ENCODE measurements at places on chromosomes 16 and 17. TPM values are rescaled to one million over a fixed set of nuclear protein-coding genes. Genes with fewer than 3 reads are reported as not detected.

TAF15 gene
- total RNA-seq = 142 TPM

RND2 gene
- total RNA-seq = 0.78 TPM

NOL3 gene
- total RNA-seq = 59.7 TPM

CCL15 gene
- total RNA-seq = 1.3 TPM

CALB2 gene
- total RNA-seq = 4.6 TPM

IRX5 gene
- 23.3 TPM for total RNA-seq

STH gene
- total RNA-seq = not detected

SPN gene
- 70.7 TPM for total RNA-seq

CUEDC1 gene
- 41.9 TPM for total RNA-seq

TBC1D3G gene
- total RNA-seq = not detected

RAP1GAP2 gene
- 16.1 TPM for total RNA-seq

DNA sequence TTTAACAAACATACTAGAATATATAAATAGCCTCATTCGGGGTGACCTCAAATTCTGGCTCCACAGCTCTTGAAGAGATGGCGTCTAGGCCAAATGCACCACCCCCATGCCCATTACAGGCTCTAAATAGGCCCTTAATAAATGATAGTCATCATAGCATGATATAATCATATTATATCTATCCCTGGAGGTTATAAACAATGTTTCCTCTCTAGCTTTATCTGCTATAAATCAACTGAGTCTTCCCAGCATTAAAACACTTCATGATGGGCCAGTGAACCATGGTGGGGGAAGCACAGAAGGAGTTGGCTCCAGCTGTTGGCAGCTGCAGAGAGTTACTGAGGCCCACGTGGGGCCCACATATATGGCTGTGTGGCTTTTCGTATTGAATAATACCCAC lies 214.9 kb upstream of the MPHOSPH6 start:
- peaks cover 6% of the 10 kb centered on the region for H3K4me1 ChIP-seq
- H3K27ac ChIP-seq = no peak overlapping the region
- no peaks in the 10 kb centered on the region for H3K36me3 ChIP-seq

DNA sequence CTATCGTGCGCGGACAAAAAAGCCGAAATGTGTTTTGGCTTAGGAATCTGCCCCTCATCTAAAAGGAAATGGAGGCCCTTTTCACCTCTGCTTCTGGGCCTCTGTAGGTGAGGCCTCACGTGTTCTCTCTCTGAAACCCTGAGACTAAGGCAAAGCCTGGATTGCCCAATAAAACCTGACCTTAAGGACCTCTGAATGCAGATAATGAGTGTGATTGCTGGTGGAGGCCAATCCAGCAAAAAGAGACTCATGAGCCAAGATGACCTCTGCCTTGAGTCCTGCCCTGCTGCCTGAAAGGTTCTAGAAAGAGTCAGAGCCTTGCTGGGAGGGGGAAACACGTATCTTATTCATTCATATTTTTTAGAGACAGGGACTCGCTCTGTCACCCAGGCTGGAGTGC lies 44.5 kb upstream of the ABR start:
- H3K27me3 ChIP-seq = peaks cover 8% of the 10 kb centered on the region
- H3K4me3 ChIP-seq = no peak overlapping the region
- no peaks in the 10 kb centered on the region for H3K36me3 ChIP-seq
- no peaks in the 10 kb centered on the region for H3K4me1 ChIP-seq

DNA sequence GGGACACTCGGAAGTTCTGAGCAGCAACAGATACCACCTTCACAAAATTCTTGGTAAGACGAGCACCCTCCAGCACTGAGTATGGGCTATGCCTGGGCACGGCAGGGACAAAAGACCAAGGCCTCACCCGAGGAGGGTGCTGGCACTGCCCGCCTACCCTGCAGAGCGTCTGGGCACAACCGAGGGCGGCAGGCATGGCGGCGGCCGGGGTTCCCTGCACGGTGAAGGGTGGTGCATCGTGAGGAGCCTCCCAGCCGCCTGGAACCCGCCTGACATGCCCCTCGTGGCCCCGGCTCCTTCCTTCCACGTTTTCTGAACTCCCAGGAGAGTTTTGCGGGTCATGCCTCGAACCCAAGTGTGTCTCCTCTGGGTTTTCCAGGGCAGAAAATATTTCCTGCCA lies 18.9 kb downstream of the GALNS start:
- no peaks in the 10 kb centered on the region for H3K4me1 ChIP-seq
- H3K27ac ChIP-seq = no peak overlapping the region
- H3K36me3 ChIP-seq = peaks cover 25% of the 10 kb centered on the region
- DNase-seq = no peak
- no peaks in the 10 kb centered on the region for H3K27me3 ChIP-seq

DNA sequence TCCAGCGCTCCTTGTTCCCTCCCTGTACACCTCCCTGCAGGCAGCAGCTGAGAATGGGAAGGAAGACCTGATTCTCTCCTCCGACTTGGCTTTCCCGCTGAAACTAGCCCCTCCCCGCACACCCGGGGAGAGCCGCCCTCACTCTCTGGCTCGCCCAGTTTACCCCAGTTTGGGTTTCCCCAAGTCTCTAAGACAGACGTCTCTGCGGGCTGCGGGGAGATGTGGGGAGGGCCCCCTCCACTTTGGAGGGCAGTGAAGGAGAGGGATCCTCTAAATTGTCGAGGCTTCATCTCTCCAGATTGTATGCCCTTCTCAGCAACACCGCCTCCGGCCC lies 797 bp downstream of the GRB7 start:
- peak overlapping the region; percentile 53 for H3K4me3 ChIP-seq
- peaks cover 14% of the 10 kb centered on the region for H3K4me1 ChIP-seq
- no peak for DNase-seq
- H3K27me3 ChIP-seq = peaks cover 32% of the 10 kb centered on the region
- peak overlapping the region; percentile 74 for H3K27ac ChIP-seq
- peaks cover 4% of the 10 kb centered on the region for H3K36me3 ChIP-seq

- H3K4me1 ChIP-seq = peaks cover 6% of the 10 kb centered on the region
- no peaks in the 10 kb centered on the region for H3K36me3 ChIP-seq
- peaks cover 76% of the 10 kb centered on the region for H3K27me3 ChIP-seq
Measured at GRCh38 chr17:38569701-38570512, 35.8 kb downstream of the SRCIN1 start.

GRCh38 chr16:25035494-25036405 lies 20.6 kb upstream of the ARHGAP17 start:
- no peaks in the 10 kb centered on the region for H3K27me3 ChIP-seq
- DNase-seq = no peak
- H3K4me3 ChIP-seq = no peak overlapping the region
- no peak overlapping the region for H3K27ac ChIP-seq

DNA sequence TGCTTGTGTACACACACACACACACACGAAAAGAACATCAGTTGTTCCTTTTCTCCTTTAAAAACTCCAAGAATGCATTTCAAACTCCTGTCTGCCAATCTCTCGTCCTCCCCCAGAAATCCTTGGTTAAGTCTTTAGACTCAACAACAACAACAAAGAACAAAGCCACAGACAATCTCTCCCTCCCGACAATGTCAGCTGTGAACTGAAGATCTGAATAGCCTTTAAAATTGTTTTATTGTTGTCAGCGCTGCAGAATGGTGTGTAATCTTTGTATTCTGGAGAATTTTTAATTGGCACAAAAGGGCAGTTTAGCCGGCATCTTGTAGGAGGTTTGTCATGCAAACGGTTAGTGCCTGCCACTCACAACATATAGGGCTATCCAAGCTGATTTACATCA lies 219.5 kb downstream of the MSI2 start:
- no peaks in the 10 kb centered on the region for H3K36me3 ChIP-seq
- no peak overlapping the region for H3K4me3 ChIP-seq
- peaks cover 12% of the 10 kb centered on the region for H3K4me1 ChIP-seq
- DNase-seq = no peak

GRCh38 chr17:3536716-3537115 lies 20.9 kb downstream of the TRPV3 start:
- no peak overlapping the region for H3K4me3 ChIP-seq
- H3K27ac ChIP-seq = no peak overlapping the region
- no peak for DNase-seq

GRCh38 chr17:51914577-51914976 lies 243.9 kb downstream of the CA10 start:
- no peaks in the 10 kb centered on the region for H3K4me1 ChIP-seq
- no peaks in the 10 kb centered on the region for H3K27me3 ChIP-seq
- H3K4me3 ChIP-seq = no peak overlapping the region
- no peaks in the 10 kb centered on the region for H3K36me3 ChIP-seq

DNA sequence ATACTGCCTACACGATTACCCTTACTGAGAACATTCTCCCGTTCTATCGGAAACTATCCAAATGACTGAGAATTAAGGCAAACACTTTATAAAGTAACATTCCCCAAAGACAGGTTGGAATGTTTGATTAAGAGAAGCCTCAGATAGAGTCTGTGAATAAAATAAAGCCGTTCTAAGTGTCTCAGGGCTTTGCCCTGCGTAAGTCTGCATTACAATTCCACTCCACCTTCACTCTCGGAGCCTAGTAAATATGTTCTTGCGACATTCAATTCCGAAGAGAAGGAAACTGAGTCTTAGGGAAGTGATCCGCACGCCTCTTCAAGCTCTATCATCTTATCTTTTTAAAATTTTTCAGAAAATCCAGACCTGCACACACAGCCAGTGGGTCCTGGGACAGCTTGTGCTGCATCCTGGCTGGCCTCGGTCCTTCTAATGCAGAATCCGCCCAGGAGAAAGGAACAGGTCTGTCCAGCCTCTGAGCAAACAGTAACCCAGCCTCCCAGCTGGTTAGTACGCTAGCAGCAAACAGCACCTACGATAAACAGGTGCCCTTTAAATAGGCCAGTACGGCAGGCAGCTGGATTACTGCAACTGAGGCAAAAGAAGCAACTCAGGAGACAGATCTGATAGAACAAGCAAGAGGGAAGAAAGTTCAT lies 254.1 kb upstream of the IRX3 start:
- peak overlapping the region; percentile 26 for H3K27ac ChIP-seq
- H3K27me3 ChIP-seq = no peaks in the 10 kb centered on the region

DNA sequence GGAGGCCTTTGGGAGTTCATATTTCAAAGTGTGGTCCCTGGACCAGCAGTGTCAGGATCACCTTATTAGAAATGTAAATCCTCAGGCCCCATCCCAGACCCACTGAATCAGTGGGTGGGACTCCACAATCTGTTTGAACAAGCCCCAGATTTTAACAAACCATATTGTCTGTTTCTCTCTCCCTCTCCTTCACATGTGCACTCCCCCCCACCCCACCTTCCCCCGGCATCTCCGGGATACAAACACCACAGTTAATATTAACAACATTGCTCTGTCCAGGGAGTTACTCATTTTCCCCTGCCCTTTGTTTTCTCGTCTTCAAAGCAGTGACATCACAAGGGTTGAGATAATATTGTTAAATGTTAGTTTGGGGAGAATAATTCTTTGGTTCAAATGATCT lies 127.3 kb downstream of the KATNIP start:
- H3K36me3 ChIP-seq = peaks cover 21% of the 10 kb centered on the region
- no peaks in the 10 kb centered on the region for H3K4me1 ChIP-seq
- H3K4me3 ChIP-seq = no peak overlapping the region
- H3K27ac ChIP-seq = no peak overlapping the region

GRCh38 chr17:67489273-67489672 lies 112.2 kb downstream of the PITPNC1 start:
- peaks cover 15% of the 10 kb centered on the region for H3K4me1 ChIP-seq
- no peaks in the 10 kb centered on the region for H3K27me3 ChIP-seq
- no peak for DNase-seq
- no peak overlapping the region for H3K4me3 ChIP-seq

- peaks cover 34% of the 10 kb centered on the region for H3K36me3 ChIP-seq
- no peaks in the 10 kb centered on the region for H3K27me3 ChIP-seq
- no peak overlapping the region for H3K27ac ChIP-seq
- peaks cover 19% of the 10 kb centered on the region for H3K4me1 ChIP-seq
- DNase-seq = peak; percentile 92
Measured at GRCh38 chr16:83956336-83957289, 3.6 kb downstream of the OSGIN1 start.

GRCh38 chr17:77899498-77899897 lies 59.0 kb upstream of the TNRC6C start:
- H3K4me1 ChIP-seq = no peaks in the 10 kb centered on the region
- DNase-seq = peak; percentile 57
- H3K27me3 ChIP-seq = peaks cover 7% of the 10 kb centered on the region
- no peaks in the 10 kb centered on the region for H3K36me3 ChIP-seq

DNA sequence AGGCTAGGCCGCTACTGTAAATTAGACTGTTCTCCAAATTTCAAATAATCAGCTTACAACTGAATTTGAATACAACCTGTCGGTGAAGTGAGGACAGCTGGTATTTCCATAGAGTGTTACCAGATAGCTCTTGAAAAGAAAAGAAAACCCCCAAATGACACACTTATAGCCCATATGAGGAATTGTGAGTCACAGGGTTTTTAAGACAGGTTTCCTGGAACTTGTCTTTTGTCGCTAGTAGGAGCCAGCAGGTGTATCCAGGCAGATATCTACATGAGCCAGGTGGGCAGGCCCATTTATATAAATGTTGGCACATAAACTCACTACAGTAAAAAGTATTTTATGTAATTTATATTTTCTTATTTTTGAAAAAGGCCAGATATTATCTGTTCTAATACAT lies 24.0 kb downstream of the TNRC6A start:
- peaks cover 23% of the 10 kb centered on the region for H3K4me1 ChIP-seq
- no peak overlapping the region for H3K27ac ChIP-seq
- H3K27me3 ChIP-seq = no peaks in the 10 kb centered on the region
- H3K36me3 ChIP-seq = peaks cover 4% of the 10 kb centered on the region
- DNase-seq = no peak

- H3K27ac ChIP-seq = no peak overlapping the region
- DNase-seq = no peak
- no peak overlapping the region for H3K4me3 ChIP-seq
- no peaks in the 10 kb centered on the region for H3K27me3 ChIP-seq
- H3K36me3 ChIP-seq = no peaks in the 10 kb centered on the region
- no peaks in the 10 kb centered on the region for H3K4me1 ChIP-seq
Measured at GRCh38 chr16:81214745-81215166, 23.7 kb upstream of the BCO1 start.

GRCh38 chr17:77602062-77602746 lies 356.3 kb upstream of the TNRC6C start:
- H3K36me3 ChIP-seq = no peaks in the 10 kb centered on the region
- peaks cover 14% of the 10 kb centered on the region for H3K4me1 ChIP-seq
- H3K27ac ChIP-seq = peak overlapping the region; percentile 79
- no peak overlapping the region for H3K4me3 ChIP-seq

GRCh38 chr17:62996221-62996620 lies 30.2 kb downstream of the TANC2 start:
- no peak overlapping the region for H3K4me3 ChIP-seq
- no peak for DNase-seq
- H3K36me3 ChIP-seq = no peaks in the 10 kb centered on the region

GRCh38 chr17:81035521-81036196 lies 708 bp downstream of the BAIAP2 start:
- H3K27me3 ChIP-seq = no peaks in the 10 kb centered on the region
- peak overlapping the region; percentile 44 for H3K27ac ChIP-seq
- H3K36me3 ChIP-seq = no peaks in the 10 kb centered on the region

GRCh38 chr16:30996324-30996984 lies 11.4 kb downstream of the HSD3B7 start:
- H3K27ac ChIP-seq = peak overlapping the region; percentile 6
- peak overlapping the region; percentile 55 for H3K4me3 ChIP-seq
- H3K36me3 ChIP-seq = no peaks in the 10 kb centered on the region
- H3K4me1 ChIP-seq = peaks cover 15% of the 10 kb centered on the region
- no peaks in the 10 kb centered on the region for H3K27me3 ChIP-seq

Measured in upper lobe of right lung (tissue), 1 donor.